Fibroblast of skin of back (primary cell): ENCODE measurements at places on chromosomes 6 and 20.

GRCh38 chr20:21505161-21505809 is 8.6 kb downstream of the NKX2-2 start:
- DNase-seq, result peak; percentile 25

- no peak for DNase-seq
These were observed 66.2 kb downstream of the GMDS start for GRCh38 chr6:2179241-2179640.

DNA sequence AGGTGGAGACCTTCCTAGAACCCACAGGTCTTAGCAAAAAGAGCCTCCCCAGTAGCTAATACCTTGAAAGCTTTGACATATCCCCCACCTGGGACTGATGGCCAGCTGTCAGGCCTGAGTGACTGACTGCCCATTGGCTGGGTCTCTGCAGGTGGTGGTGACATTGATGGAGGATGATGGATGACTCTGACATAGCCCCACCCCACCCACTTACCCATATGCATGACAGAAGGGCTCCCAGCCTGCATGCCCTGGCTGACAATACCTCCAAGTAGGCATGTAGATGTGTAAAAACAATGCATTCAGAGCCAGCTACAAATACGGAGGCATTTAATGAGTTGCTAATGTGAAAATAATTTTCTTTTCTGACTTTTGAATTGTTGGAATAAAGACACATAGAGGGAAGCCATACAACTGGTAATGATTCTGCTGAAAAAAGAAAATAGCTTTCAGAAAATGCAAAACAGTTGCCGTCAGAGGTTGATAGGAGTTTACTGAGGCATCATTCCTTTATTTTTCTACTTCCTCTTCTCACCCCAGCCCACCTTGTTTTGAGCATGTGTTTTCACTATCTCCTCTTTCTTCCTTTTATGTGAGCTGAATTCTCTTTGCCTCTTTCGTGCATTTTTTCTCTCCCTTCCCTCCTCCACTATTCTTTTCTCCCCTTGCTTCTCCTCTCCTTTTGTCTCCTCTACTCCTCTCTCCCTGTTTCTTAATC is 70.6 kb downstream of the OLIG3 start:
- no peak for DNase-seq

- peak; percentile 93 for DNase-seq
These were observed 1.5 kb downstream of the COL12A1 start for GRCh38 chr6:75204217-75204958.

DNA sequence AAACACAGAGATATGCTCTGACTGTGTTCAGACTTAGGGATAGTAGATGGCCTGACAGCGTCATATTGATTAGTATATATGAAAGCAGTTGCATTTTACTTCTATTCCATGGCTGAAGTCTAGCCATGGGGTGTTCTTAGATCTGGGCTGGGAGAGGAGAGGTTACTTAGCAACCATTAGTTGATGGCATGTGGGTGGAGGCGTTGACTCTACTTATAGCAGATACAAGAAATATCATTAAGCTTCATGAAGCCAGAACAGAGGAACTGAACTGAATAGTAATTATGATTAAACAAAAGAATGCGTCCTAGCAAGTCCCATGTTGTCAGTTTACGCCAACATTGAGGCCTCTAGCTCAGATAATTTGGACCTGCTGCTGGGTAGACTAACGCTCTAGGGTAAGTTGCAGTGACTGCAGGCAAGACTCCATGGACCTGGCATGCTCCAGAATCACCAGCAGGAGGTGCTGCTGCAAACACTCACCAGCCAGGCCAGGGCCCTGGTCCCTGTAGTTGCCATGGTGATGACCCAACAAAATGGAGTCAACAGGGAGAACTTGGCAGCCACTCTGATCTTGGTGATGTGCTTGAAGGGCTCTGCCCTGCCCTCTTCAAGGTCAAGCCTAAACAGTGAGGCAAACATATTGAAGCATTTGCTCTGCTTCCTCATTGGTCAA is 477.3 kb downstream of the PREX1 start:
- no peak for DNase-seq

GRCh38 chr6:100105919-100106529 is 112.0 kb upstream of the MCHR2 start:
- no peak for DNase-seq

DNA sequence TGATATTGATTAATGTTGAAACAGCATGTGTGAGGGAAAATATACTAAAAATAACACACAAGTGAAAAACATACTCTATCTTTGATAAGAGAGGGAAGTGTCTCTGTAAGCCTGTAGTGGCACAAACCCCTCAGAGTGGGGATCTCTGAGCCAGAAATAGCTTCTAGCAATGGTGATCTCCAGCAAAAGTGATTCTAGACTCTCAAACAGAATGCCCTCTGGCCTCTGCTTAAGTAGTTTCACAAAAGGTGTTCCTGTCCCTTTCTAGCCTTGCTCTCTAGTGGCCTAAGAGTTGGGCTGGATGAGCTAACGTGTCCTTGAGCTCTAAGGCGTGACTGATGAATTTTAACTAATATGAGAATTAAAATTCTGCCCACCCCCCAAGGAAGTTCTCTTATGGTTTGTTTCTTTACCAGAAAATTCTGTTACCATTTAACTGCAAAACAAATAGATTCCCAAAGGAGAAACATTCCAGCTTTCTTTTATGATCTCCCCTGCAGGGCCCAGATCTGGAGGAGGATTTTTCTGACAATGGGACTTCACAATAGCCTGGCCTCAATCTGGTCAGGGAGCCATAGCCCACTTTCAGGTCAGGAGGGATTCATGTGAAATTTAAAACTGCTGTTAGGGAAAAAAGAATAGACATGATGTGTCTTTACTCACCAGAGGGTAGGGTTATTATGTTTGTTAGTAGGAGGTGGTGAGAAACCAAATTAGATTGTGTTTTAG is 182.5 kb upstream of the LAMP5 start:
- DNase-seq, result no peak

DNA sequence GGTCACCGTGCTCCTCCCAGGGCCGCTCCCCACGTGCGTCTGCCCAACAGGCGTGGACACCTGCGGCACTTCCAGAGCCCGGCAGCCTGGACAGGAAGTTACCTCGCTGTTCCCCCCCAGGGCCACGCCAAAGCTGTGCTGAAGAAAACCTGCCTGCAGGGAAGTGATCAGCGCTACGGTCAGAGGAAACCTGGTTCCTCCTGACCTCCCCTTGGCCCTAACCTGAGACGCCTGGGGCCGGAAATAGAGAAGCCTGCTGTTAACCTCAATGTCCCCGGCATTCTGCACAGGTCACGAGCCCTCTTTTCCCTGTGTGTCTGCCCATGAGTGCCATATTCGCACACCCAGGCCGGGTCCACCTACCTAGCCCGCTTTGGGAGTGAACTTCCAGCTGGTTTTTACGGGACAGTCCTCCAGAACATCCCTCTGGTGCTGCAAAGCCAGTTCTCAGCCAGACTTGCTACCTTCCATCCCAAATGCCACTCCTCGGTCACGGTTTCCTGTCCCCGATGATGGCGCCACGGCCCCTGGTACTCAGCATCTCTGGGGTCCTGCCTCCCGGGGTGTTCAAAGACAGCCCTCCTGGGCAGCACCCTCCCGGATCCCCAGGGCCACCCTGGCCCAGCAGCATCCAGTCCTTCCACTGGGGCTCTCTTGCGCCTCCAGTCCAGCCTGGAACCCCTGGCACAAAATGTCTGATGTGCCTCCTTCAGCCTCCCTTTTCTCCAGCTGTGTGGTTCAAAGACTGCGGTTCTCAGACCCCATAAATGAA is 12.0 kb upstream of the IRF4 start:
- DNase-seq, result no peak

DNA sequence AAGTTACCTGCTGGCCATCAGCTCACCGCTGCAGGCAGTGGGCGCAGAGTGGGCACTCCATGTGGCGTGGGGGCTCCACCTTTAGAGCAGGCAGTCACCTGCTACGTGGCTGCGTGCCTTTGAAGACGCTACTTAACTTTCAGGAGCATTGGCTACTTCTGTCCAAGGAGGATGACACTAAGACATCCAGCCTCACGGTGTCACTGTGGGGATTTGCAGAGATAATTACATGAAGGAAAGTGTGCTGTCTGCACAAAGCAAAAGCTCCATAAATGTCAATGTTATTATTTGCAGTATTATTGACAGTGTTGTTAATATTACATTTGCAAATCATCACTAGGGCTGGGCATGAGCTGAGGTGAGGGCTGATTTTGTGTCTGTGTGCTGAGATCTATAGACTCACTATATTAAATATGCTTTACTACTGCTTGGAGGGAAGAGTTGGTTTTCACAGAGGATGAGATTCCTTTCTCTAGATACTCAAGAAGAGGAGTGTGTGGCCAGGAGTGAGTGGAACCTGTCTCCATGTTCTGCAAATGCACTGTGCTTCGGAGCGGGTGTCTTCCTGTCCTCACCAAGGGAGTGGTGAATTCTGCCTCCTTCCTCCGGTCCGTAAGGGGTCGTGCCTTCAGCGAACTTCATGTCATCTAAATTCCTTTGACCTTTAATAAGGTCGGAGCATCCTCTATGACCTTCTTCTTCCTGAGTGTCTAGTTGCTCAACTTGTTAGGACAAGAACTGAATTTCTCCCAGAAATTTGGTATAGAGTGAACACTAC is 165.8 kb upstream of the SYNDIG1 start:
- peak; percentile 11 for DNase-seq

GRCh38 chr6:19613678-19614077 is 223.5 kb upstream of the ID4 start:
- DNase-seq, result no peak

- DNase-seq, result no peak
These were observed 11.0 kb downstream of the ECI2 start for GRCh38 chr6:4124351-4124750.

DNA sequence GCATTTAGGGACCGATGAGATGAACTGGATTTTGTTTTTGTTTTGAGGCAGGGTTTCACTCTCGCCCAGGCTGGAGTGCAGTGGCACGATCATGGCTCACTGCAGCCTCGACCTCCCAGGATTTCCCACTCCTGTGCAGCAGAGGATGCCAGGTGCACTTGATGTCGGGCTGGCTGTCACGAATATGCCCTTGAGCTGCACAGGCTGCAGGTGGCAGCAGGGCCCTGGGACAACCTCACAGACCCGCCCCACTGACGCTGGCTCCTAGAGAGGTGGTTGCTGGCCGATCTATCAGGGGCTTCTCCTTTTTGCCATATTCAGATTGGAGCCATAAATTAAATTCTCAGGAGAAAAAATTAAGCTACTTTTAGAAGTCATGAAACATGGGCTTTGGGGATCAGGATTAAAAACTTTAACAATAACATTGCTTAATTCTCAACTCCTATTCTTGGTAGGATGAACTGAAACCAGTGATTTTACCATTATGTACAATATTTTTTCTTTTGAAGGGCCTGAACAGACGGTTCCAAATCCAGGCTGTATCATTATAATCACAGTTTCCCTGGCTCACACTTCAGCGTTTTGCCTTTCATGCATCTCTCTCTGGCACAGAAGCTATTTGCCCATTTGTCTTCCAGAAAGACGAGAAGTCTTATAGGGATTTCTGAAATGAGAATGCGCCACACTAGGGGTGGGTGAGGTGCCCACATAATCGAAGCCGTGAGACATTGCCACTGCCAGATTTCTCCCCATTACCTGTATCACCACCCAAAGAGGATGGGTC is 32.4 kb downstream of the NQO2 start:
- no peak for DNase-seq

GRCh38 chr20:44715499-44716308 is 535 bp downstream of the CCN5 start:
- DNase-seq, result no peak

DNA sequence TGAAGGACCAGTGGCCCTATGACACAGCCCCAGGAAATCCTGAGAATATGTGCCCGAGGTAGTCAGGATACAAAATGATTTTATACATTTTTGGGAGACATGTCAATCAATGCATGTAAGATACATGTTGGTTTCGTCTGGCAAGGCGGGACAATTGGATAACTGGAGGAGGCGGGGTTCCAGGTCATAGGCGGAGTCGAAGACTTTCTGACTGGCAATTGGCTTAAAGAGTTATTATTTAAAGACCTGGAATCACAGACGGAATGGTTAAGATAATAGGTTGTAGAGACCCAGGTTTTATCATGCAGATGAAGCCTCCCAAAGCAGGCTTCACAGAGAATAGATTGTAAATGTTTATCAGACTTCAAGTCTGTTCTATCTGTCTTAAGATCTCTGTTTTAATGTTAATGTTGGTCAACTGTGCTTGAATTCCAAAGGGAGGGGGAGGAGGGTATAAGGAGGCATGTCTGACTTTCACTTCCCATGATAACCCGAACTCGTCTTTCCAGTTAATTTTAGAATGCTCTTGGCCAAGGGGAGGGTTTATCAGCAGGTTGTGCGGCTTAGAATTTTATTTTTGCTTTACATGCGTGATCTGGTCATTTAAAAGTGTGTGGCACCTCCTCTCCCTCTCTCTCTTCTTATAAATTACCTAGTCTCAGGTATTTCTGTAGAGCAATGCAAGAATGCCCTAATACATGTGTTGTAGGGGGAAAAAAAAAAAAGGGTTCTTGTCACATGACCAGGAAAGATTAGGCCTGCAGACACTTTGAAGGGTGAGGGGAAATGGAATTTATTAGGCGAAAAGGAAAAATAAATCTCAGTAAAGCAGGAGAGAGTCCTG is 230.7 kb downstream of the NFATC2 start:
- peak; percentile 52 for DNase-seq

GRCh38 chr6:24255676-24256075 is 102.2 kb downstream of the DCDC2 start:
- no peak for DNase-seq

GRCh38 chr20:32481311-32482142 is 103.6 kb downstream of the NOL4L start:
- no peak for DNase-seq

DNA sequence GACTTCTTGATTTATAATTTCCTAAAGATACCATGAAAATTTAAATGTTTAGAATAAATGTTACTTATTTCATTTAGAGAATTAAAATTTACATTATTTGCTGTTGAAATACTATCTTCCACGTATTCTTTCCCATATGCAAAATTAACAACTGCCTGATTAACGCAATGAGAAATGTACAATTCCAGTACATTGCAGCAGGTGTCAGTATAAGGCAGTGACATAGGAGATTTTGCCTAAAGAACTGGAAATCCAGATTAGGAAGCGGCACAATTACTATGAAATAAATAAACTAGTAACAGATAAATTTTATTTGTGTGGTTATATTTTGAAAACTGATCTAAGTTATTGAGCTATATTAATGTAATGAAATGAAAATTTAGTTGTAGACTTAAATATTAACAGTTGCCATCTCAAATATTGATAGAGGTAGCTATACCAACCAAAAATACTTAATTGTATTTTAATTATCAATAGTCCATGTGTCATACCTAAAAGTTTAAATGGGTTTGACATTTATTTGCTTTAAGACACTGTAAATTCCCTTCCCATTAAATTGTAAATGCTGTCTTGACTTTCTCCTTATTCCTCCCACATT is 300.2 kb downstream of the UTRN start:
- DNase-seq, result peak; percentile 50

GRCh38 chr20:38283236-38283635 is 20.7 kb upstream of the BPI start:
- no peak for DNase-seq
